ENCODE measurements at places on chromosomes 7 and 10.

GRCh38 chr10:132429281-132430230, 32.6 kb downstream of the PWWP2B start:
- DNase-seq: no peak

DNA sequence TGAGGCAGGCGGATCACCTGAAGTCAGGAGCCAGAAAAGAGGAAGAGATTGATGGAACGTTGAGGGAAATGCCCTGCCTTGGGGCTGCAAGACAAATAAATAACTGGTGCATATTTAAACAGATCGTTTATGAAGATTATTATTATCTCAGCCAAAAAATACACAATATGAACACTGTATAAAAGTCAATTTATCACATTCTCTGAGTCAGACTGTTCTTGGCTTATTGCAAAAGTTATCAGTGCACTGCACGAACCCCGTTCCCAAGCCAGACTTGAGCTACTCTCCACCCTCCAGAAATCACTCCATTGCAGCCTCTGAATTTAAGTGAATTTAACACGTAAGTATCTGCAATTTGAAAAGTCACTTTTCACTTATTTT, 1.6 kb downstream of the DNMBP start:
- DNase-seq: no peak

GRCh38 chr7:47191876-47192291, 390.0 kb downstream of the TNS3 start:
- no peak for DNase-seq

- no peak for DNase-seq
These were observed 794.0 kb upstream of the C7orf33 start for GRCh38 chr7:147796581-147796980.

DNA sequence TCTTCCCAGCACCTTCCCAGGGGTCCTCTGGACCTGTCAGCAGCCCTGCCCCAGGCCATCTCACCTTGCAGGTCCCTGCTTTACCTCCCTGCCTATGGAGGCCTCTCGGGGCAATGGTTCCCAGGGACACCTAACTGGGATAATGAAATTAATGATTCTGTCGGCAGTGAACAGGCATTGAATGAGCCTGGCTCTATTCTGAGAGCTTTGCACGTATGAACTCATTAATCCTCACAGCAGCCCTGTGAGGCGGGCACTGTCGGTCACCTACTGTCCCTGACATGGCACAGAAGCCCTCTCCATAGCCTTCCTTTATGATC, 22.9 kb downstream of the ADCYAP1R1 start:
- DNase-seq: no peak

GRCh38 chr7:44976040-44976745, 2.6 kb downstream of the MYO1G start:
- DNase-seq: no peak

DNA sequence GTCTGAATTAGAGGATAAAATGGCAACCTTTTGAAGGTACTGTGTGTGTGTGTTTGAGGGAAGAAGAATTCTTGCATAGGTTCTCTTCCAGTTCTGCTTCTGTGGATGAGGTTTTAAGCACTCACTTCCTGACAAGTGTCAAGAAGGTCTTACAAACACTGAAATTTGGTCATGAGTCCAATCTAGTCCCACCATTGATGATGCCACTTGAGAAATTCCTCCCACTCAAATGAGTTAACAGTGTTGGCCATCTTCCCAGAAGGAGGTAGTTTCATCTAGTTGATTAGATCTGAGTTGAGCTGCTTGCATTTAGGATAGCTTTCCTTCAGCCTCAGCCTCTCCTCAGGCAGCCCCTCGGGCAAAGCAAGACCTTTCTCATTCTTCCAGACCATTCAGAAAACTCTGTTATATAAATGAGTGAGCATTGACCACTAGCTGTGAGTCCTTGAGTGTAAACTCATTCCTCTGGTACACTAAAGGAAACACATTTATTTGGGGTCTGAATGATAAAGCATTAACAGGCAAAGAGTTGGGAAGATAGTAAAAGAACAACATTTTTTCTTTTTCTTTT, 189.5 kb downstream of the TRIL start:
- DNase-seq: no peak

GRCh38 chr7:155161690-155162089, 91.6 kb downstream of the HTR5A start:
- DNase-seq: no peak

DNA sequence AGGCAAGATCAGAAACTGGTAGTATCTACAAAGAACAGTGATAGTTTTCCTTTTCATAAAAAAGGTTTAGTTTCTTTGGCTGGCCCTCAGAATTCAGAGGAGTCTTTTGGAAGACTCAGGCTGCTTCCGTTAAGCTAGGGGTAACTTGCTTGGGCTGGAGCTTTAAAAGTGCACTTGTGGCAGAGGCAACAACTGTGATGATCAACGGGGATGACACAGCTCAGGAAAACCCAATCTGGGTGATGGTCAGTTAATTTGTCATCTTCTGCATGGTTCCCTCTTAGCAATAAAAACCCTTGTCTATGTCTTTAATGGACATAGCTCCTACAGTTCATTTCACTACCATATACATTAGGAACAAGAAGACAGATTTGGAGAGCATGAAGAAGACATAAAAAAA, 46.7 kb downstream of the SGMS1 start:
- DNase-seq: no peak

GRCh38 chr7:135204876-135205275, 6.5 kb downstream of the WDR91 start:
- no peak for DNase-seq

DNA sequence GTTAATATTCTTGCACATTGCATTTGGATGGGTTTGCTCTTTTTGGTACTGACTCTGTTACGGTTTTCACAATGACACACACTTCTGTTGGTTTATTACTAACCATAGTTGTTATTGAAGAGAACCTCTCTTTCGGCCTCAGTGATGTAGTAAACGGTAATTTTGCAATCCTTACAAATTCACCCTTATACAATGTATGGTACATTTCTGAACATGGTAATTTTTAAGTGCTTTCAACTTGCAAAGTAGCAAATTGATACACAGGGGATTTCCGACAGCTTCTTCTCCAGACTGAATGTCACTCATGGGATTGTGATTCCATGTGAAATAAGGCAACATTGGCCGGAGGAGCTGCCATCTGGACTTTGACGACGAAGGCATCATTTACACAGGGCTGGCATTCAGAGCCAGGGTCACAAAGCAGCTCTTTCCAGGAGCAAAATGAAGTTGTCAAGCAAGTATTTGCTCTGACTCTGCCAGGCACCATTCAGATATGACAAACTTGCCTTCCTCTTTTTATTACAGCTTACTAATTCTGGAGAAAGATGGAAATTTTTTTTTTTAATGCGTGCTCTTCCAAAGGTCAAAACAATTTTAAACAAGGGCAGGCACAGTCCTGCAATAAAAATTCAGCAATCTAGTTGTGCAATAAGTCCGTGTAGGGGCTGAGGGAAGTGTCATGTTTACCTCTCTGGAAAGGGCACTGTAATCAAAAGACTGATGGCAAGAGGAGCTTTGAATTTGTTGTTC, 711.5 kb upstream of the C7orf33 start:
- no peak for DNase-seq

GRCh38 chr7:115356139-115356746, 434.3 kb downstream of the MDFIC start:
- DNase-seq: no peak

DNA sequence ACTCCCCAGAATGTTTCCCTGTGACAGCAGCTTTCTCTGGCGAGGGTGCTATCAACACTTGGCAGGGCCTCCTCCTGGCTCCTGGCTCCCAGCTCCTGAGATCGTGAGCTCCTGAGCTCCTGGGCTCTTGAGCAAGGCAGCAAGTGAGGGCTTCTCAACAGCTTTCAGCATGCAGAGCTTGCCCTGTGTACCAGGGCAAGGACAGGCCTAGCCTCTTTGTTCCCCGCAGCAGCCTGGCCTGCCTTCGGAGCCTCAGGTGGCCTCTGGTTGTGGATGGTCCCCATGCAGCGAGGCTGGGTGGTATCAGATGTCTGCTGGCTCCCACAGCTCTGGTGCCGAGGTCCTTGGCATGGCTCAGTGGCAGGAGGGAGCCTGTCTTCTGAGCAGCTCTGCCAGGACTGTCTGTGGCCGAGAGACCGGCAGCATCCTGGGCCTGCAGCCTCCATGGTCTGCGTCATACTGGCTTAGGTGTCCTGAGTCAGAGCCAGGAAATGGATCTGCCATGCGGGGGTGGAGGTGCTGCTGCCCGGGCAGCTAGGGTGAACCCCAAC, 44.2 kb downstream of the ZMIZ1 start:
- DNase-seq: no peak

GRCh38 chr10:29345144-29345909, 56.5 kb downstream of the LYZL1 start:
- no peak for DNase-seq

GRCh38 chr10:113604572-113604971, 51.7 kb downstream of the HABP2 start:
- no peak for DNase-seq

DNA sequence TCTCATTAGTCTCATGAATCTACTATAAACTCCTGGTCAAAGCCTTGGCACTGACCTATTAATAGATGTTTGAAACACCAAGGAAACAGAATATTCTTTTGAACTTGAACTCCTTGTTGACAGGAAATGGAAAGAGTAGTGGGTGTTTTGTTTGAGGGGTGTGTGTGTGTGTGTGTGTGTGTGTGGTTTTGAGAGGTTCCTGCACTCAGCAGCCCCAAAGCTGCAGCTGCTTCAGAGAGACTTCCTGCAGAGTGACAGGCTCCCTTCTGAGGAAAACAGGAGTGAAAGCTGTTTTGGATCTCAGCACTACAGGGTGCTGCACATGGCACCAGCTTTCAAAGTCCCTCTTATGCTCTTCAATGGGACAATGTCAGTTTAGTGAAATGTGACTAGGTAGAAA, 546.5 kb upstream of the STEAP1 start:
- DNase-seq: no peak

DNA sequence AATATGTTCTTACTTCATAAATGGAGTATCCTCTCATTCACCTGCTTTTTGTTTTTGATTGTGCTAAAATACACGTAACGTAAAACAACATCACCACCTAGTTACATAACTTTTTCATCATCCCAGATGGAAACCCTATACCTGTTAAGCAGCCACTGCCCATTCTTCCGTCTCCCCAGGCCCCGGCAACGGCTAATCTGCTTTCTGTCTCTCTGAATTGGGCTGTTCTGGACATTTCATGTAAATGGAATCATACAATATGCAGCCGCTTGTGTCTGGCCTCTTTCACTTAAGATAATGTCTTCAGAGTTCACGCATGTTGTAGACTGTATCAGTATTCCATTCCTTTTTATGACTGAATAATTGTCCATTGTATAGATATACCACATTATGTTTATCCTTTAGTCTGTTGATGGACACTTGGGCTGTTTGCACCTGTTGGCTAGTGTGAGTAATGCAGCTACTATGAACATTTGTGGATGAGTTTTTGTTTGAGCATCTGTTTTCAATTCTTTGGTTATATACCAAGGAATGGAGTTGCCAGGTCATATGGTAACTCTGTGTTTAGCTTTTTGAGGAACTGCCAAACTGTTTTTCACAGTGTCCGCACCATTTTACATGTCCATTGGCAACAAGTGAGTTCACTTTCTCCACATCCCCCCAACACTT, 14.1 kb upstream of the SUN1 start:
- no peak for DNase-seq

DNA sequence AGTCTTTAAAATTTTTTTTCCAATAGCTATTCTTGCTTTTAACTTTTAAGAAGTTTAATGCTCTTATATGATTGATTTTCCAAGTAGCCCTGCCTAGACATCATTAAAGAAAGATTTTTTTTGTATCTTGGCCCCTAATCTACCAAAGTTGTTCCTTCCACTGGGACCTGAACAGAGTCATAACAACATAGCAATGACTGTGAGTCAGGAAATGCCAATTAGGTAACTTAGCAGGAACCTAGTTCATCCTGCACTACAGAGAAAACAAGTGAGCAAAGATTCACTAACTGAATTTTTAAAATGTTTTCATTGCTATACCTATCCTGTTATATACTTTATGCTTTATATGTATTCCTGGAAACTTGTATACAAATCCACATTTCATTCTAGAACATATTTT, 284.7 kb downstream of the BICC1 start:
- no peak for DNase-seq

- DNase-seq: no peak
These were observed 141.4 kb upstream of the STK17A start for GRCh38 chr7:43441231-43442130.

- no peak for DNase-seq
These were observed 289.7 kb downstream of the FRMD4A start for GRCh38 chr10:14040787-14041631.

- no peak for DNase-seq
These were observed 480.9 kb downstream of the PHTF2 start for GRCh38 chr7:78279457-78279856.

DNA sequence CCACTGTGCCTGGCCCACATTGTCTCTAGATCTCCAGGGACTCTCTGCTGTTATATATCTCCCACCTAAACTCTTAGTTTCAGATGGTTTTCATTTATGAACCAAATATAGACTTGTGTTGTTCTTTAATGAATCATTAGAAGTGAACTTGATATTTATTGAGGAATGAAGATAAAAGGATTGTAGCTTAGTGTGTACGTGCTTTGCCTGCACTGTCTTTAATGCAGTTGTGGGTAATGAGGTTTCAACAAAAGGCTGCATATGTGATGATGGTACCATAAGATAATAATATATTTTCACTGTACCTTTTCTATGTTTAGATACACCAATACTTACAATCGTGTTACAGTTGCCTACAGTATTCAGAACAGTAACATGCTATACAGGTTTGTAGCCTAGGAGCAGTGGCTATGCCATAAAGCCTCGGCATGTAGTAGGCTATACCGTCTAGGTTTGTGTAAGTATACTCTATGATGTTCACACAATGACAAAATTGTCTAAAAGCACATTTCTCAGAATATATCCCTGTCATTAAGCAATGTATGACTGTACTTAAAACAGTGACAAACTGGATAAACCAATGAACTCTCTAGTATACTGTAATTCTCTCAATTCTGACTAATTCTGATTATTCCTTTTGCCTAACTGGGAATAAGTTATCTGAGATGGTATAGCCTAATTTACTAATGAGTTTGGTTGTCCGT, 25.2 kb downstream of the VCL start:
- DNase-seq: no peak

DNA sequence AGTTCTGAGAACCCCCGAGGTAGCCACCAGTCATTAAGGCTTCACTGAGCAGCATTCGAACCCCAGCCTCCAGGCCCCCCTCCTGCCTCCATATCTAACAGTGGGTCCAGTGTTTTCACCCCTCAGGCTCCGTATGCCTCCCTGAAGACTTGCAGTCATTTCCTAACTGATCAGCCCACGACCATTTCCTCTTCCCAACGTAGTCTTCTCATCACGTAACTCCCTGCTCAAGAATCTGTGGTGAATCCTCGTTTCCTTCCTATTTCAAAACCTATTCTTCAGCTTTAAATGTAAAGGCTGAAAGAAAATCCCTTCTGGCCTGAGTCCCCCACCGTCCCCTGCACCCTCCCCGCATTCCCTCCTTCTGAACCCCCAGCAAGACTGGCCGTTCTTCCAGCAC, 21.1 kb downstream of the FRMD4A start:
- no peak for DNase-seq
